ENCODE measurements at places on chromosomes 16 and 17.

GRCh38 chr17:77572065-77572601 is 386.4 kb upstream of the TNRC6C start:
- no peaks in the 10 kb centered on the region for H3K4me1 ChIP-seq
- no peak overlapping the region for H3K27ac ChIP-seq
- peaks cover 29% of the 10 kb centered on the region for H3K27me3 ChIP-seq
- H3K4me3 ChIP-seq, result no peak overlapping the region

DNA sequence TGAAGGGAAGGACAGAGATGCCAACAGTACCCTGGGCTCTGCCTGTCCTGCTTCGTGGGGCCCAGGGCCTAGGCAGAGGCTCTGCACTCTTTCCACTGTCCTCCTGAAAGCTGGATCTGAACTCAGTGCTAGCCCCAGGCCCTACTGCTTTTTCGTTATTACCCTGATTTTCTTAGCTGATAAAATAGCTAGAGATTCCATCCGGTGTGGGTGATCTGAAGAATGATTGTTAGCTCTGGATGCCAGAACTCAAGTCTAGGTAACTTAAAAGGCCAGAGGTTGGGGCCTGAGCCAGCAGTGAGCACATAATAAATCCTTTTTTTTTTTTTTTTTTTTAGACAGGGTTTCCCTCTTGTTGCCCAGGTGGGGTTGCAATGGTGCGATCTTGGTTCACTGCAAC is 1.8 kb upstream of the MYBBP1A start:
- no peak for DNase-seq
- no peaks in the 10 kb centered on the region for H3K27me3 ChIP-seq
- H3K4me3 ChIP-seq, result no peak overlapping the region
- H3K36me3 ChIP-seq, result peaks cover 21% of the 10 kb centered on the region
- H3K4me1 ChIP-seq, result peaks cover 14% of the 10 kb centered on the region
- H3K27ac ChIP-seq, result no peak overlapping the region

GRCh38 chr17:35705705-35706104 is 25.7 kb upstream of the RASL10B start:
- DNase-seq, result no peak
- H3K27me3 ChIP-seq, result no peaks in the 10 kb centered on the region
- H3K4me3 ChIP-seq, result no peak overlapping the region
- H3K4me1 ChIP-seq, result no peaks in the 10 kb centered on the region
- H3K36me3 ChIP-seq, result peaks cover 70% of the 10 kb centered on the region

- no peak for DNase-seq
- no peak overlapping the region for H3K4me3 ChIP-seq
- no peaks in the 10 kb centered on the region for H3K27me3 ChIP-seq
Observed at GRCh38 chr16:78932355-78932943, 668.1 kb downstream of the MAF start.

GRCh38 chr17:1302761-1303160 is 23.3 kb downstream of the TRARG1 start:
- H3K36me3 ChIP-seq, result no peaks in the 10 kb centered on the region
- H3K27ac ChIP-seq, result no peak overlapping the region
- H3K4me1 ChIP-seq, result no peaks in the 10 kb centered on the region
